ENCODE measurements at places on chromosomes 2 and 18.

DNA sequence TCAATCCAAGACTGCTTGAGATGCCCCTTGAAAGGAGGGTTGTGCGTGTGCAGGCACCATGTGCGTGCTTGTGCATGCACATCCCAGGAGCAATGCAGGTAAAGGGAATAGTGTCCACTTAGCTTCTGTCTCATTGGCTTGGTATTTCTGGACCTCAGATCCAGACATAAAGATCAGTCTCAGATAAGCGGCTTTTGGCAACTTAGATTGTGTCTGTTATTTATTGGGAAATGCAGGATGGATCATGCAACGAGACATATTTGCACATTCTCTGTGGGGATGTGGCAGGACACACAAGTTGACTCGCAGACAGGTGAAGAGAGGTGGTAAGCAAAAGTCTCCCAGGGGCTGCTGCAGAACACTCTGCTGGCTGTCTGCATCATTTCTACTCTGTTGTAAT, 67.9 kb downstream of the SETBP1 start:
- no peak for DNase-seq

GRCh38 chr2:80329491-80329890, 24.9 kb upstream of the LRRTM1 start:
- DNase-seq: no peak

DNA sequence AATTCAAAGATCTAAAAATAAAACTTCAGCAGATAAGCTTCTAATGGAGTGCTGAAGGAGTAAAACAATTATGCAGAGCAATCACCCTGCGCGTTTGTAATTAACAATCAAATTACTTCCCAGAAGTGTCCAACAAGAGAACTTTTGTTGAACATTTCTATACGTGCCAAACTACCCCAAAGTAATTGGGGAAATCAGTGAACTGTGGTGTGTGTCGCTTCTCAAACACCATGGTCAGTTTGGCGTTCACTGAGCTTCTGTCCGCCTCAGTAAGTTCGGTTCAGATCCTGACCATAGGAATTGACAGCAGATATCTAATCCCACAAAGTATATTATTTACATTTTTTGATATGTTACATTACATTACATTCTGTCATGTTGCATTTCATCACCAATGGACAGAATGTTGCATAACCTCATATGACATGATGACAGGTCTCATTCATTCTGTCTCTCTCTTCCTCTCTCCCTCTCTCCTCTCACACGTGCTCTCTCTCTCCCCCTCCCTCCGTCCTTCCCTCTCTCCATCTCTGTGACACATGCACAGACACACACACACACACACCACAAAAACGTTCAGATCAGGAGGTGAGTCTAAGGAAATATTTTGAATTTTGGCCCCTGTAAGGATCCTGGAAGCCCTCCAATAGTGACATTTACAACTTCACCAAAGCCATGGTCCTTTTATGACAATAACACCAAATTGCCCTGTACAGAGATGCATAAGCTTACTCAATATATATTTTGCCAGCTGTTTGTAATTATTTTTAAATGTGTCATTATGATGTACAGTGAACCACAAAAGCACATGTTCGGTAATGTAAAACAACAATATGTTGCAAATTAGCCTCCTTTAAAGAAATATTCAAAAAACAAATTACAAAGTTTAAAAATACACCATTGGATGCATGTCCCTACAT, 269.2 kb downstream of the FIGN start:
- no peak for DNase-seq

DNA sequence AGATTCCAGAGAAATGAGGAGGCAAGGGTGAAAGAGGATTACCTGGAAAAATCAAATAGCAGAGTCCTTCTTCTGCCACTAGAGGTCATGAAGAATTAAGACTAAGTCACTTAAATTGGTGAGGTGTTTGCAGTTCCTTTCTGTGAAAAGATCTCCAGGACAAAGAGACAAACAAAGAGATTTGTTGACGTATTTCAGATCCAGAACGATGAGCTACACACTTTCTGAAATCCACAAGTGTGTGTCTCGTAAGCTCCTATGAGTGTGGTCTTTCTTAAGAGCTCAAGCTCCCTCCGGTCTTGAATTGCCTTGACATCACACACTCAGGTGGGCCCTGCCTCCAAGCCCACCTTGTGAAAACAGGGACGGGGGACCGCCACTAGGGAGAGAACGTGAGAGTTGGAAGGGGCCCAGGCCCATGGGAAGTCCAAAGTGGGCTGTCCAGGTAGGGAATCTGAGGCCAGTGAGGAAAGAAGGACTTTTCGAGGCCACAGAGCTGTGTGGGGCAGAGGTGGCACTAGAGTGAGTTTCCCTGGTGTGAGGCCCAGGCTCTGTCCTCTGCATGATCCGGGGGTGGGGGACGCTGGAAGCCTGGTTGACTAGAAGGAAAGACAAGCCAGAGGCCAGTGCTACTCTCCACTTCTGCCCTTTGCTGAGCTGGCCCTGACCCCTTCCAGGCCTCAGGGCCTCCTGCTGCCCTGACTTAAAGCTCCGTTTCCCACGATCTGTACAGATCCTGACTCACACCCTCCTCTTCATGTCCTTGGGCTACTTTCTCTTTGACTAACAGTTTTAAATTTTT, 168.1 kb upstream of the NCK2 start:
- DNase-seq: peak; percentile 52

- DNase-seq: no peak
These were observed 54.8 kb downstream of the GALNT14 start for GRCh38 chr2:31083234-31083993.

DNA sequence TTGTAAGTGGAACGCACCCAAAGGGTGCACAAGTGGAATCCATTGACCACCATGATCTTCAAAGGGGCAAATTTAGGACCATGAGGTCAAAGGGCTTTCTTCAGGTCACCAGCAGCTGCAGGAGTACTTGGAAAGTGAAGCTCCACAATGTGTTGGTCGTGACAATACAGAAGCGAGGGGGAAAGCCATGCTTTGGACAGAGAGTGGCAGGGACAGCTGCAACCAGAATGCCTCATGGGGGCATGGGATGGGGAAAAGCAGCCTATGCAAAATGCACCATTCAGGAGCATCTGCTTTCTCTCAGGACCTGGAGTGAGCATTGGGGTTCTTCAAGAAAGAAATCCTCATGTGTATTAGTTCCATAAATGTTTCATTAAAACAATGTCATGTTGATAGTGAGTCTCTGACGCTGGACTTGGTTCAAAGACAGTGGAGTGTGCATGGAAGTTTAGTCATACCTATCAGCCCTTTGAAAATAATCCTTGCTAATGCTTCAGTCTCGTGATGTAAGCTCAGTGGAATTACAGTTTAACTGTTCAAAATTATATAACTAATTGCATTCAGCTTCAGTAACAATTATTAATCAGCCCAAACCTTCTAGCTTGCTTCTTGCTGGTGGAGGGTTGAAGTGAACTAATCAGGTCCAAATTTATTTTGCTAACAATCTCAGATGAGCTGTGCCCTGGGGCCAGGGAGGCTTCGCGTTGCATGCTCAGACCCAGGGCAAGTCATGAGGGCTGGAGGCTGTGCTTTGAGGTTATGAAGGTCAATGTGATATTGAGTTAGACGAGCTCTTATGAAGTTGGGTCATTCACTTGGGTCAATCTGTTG, 41.6 kb downstream of the ACKR3 start:
- DNase-seq: peak; percentile 6

DNA sequence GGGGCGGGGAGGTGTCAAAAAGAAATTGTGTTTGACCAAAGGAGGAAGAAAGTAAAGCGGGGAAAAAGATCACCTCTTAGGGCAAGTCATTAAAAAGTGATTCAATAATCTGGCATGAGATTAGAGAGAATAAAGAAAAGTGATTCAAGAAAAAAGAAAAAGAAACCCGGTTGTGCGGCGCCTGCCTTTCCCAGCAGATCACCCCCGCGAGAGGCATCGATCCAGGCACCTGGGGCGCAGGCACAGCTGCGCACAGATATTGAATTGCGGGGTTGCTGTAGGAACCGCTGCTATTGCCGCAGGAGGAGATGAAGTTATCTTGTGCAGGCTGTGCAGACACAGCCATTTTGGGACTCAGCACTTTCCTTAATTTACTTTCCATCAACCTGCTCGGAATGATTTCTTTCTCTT, 71.2 kb downstream of the PLB1 start:
- DNase-seq: peak; percentile 68

DNA sequence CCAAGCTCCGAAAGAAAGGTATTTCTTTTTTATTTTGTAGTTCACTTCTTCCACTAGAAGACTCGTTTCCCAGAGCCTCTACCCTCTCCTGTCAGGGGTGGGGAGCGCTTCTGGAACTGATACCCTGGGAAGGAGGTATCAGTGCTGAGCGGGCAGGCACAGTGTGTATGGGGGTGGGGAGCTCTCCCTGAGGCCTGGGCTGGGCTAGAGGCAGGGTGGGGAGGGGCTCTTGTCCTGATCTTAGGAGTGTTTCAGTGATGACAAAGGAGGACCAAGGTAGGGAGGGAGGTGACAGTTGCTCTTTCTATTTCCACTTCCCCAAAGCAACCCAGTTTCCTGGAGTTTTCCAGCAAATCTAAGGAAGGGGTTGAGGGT, 65.4 kb downstream of the ARHGAP25 start:
- no peak for DNase-seq

DNA sequence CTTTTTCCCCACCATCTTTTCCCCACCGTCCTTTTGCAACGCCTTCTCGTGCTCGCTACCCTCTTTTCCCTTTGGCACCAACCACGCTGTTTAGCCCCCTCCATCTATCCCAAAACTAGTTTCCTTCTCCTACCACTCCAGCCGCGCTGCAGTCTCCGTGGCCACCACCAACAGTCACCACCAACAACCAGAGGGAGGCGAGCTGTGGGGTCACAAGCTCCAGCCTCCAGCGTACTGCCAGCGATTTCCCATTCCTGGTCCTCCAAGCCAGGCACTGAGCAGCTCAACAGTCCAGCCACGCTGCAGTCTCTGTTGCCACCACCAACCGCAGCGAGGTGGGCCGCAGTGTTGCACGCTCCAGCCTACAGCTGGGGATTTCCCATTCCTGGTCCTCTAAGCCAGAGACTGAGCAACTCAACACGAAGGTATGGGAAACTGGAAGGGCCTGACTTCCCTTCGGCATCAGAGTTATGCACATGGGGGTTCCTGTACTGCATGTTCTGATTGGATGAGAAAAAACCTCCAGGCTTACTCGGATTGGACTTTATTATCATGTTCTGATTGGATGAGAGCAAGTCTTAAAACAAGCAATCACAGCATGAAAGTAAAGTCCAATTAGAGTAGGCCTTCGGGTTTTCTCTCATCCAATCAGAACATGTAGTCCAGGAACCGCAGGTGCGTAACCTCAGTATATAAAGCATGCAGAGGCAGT, 42.3 kb upstream of the IMP4 start:
- DNase-seq: no peak

- no peak for DNase-seq
These were observed 71.9 kb downstream of the CERS6 start for GRCh38 chr2:168528016-168528415.

DNA sequence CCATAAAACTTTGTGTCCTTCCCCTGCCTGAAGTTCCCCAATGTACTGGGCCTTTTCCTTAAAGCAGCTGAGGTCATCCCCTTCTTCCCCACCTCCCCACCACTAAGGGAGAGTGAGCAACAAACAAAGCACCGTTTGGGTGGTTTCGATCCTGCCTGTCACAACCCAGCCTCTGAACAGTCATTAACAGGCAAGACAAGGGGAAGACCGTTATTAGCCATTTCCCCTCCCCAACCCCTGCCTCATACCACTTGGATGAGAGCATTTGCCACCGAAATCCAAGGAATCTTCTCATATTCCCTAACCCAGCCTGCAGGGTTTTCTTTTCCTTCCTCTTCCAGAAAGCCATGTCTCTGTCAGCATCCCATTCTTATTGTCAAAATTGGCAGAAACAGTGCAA, 65.6 kb downstream of the STRADB start:
- no peak for DNase-seq

GRCh38 chr2:121329786-121330185, 44.8 kb upstream of the TFCP2L1 start:
- no peak for DNase-seq

DNA sequence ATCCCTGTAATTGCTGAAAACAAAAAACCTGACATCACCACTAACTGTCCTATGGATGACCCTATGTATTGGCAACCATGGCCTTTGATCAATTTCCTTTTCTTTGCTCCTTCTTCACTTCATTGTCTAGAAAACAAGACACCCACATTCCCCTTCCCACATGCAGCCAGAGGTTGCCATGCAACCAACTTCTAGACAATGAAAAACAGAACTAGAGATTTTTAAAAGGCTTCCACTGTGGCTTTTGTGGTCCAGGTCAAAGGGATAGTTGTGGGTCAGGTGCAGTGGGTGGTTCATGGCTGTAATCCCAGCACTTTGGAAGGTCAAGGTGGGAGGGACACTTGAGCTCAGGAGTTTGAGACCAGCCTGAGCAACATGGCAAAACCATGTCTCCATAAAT, 139.3 kb upstream of the DOK6 start:
- no peak for DNase-seq

DNA sequence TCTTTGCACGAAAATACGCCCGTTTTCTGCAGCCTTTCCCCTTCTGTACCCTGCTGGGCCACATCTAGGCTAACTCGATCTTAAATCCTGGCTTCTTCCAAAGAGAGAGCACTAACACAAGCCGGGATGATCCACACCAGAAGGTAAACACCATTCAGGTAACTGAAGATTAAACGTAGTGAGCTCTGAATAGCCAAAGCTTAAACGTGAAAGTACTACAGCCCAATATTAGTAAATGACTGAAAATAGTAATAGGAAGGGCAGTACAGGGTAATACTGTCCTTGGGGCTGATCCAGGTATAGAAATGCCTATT, 422 bp upstream of the MRPL53 start:
- DNase-seq: no peak

DNA sequence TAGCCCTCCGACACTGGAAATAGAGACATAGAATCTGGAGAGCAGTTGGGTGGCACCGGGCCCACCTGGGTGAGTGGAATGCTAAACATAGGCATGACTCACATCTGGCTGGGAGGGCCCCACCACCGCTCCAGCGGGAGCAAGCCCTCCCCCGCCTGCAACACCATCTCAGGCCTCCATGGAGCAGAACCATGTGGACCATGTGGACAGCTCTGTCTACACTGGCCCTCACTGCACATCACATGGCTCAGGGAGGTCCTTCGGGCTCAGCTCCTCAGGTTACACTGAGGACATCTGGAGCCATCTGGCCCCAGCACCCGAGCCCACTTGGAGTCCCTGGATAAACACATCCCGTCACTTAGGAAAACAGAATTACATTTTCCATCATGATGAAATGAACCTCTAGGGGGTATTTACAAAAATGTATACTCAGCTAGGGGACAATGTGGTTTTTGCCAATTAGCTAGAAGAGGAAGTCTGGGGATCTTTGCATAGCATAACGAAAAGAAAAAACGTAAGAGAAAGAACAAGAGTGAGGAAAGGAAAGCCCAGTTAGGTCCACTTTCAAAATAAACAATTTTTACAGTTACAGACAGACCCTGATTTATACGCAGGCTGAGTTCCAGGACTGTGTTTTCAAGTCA, 30.7 kb upstream of the MLPH start:
- peak; percentile 76 for DNase-seq

- no peak for DNase-seq
These were observed 55.0 kb downstream of the MAPK4 start for GRCh38 chr18:50614838-50615237.

DNA sequence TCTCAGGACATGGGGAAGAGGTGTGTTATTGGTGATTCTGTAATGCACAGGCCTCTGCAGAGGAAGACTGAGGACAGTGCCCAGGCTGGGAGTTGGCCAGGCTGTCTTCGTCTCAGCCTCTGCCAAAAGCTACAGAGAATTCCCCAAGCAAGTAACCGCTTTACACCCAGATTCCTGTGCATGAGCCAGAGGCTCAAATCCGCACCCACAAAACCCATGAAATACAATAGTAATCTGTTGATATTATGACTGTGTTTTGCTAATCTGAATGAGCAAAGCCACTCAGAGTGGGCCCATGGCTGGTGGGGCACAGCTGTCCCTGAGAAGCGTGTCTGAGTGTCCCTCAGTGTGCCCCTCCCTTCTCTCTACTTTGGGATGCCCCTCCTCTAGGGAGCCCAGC, 149.5 kb upstream of the PXDN start:
- DNase-seq: peak; percentile 55

Measured in NCI-H524 (cell line).